Ovary (tissue), 10 donors: ENCODE measurements at places on chromosomes 7 and 10. TPM values are rescaled to one million over a fixed set of nuclear protein-coding genes. Genes with fewer than 3 reads are reported as not detected.

TMEM139 gene
- 0.35 TPM for total RNA-seq

LFNG gene
- total RNA-seq: 0.86 TPM

DNA sequence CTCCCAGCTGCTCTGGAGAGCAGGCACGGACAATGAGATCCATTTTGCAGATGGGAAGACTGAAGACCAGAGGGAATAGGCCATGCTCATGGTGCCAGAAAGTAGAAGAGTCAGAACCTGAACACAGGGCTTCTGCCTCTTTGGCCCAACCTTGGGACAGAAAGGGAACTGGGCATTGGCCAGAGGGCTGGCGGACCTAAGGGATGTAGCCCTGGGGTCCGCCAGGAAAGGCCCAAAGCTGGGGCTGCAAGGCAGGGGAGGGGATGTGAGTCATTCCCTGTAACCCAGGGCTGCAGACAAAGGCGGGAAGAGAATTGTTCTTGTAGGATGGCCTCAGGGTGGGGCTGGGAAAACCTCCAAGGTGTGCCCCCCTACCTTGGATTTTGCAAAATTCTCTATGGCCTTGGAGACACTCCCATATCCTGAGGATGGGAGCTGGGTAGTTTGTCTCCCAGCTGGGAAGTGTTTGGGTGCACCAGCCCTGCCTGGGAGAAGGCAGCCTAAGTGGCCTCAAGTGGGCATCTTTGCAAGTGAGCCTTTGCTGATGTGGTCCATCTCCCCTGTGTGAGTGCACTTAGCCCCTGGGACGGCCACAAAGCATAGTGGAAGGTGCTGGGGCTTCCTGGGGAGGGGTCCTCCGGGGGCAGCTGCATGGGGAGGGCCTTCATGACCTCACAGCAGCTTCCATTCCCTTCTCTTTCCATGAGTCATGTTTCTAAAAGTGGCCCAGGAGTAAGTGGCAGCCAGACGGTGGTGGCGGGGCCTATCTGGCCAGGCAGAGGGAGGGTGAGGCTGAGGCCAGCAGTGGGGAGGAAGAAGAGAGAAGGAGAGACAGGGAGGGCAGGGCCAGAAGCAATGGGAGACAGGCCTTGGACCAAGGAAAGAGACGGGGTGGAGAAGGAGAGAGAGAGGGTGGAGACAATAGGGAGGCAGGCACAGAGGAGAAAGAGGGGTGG lies 9.2 kb downstream of the AQP1 start:
- no peak overlapping the region for H3K27ac ChIP-seq
- no peak overlapping the region for H3K4me3 ChIP-seq
- DNase-seq: peak; percentile 7
- H3K36me3 ChIP-seq: no peaks in the 10 kb centered on the region

GDF2 gene
- not detected for total RNA-seq

PHYHIPL gene
- 0.56 TPM for total RNA-seq

GRCh38 chr7:22156205-22156604 lies 200.7 kb downstream of the RAPGEF5 start:
- DNase-seq: no peak
- no peaks in the 10 kb centered on the region for H3K36me3 ChIP-seq
- H3K4me3 ChIP-seq: no peak overlapping the region

GRCh38 chr7:45259966-45260646 lies 102.5 kb downstream of the RAMP3 start:
- H3K27me3 ChIP-seq: no peaks in the 10 kb centered on the region
- no peak overlapping the region for H3K4me3 ChIP-seq
- no peaks in the 10 kb centered on the region for H3K36me3 ChIP-seq
- no peak for DNase-seq

DNA sequence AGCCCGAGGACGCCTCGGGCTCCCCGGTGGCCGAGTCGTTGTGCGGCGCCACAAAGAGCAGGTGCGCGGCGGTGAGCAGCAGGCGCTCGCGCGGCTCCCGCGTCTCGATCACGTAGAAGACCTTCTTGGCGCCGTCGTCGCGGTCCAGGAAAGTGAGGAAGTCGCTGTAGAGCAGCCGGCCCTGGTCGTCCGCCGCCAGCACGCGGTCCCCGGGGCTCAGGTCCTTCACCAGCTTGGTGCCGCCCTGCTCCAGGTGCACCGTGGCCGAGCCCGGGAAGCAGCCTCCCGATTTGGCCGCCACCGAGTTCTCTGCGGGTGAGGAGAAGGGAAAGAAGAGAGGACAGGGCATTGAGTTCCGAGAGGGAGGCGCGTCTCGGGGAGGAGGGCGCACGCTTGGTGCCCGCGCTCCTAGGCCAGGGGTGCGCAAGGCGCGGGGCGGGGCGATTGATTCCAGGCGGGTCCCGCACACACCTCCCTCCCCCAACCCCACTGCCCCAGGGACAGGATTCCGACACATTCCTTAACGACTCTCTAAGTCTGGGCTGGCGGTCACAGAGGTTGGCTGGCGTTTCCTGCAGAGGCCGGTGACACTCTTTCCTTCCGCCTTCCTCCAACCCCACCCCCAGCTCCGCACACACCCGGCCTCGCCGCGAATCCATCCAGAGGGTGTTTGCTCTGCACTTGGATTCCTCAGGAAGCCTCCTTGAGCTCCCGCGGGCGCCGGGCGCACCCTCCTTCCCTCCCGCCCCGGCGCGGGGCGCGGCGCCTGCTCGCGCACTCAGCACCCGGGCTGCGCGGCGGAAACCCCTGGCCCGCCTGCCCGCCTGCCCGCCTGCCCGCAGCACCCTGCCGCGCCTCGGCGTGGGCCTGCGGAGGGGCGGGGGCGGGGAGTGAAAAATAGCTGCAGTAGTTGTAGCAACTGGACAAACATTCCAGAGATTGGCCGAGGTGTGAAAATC lies 8.6 kb downstream of the SHH start:
- H3K27me3 ChIP-seq: peaks cover 5% of the 10 kb centered on the region
- H3K4me3 ChIP-seq: no peak overlapping the region
- DNase-seq: no peak

GRCh38 chr7:92832534-92833023 lies 3.8 kb downstream of the CDK6 start:
- peak overlapping the region; percentile 73 for H3K27ac ChIP-seq
- no peaks in the 10 kb centered on the region for H3K27me3 ChIP-seq
- no peak for DNase-seq
- peaks cover 7% of the 10 kb centered on the region for H3K4me1 ChIP-seq

PILRA gene
- 8.6 TPM for total RNA-seq

DNA sequence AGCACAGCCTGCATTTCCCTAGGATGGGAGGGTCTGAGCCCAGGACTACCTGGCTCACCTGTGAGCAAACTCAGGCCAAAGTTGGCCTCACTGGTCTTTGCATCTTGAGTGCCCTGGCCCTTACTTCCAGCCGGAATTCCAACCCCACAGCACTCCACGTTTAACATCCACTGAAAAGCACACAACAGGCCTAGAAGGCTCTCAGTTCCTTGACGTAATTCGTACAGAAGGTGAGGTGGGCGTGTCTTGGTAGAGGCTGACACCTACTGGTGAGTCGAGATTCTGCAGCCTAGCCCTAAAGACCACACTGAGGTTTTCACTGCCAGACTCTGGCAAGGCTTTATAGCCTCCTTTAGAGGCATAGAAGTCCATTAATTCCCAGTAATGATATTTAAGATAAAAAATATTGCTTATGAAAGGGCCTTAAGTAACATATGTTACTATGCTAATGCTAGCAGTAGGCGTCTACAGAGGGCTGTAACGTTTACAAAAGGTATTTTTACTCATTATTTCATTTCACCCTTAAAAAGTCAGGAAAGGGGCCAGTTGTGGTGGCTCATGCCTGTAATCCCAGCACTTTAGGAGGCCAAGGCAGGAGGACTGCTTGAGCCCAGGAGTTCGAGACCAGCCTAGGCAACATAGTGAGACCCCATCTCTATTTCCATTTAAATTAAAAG lies 95.8 kb downstream of the HIP1 start:
- no peak overlapping the region for H3K4me3 ChIP-seq
- no peaks in the 10 kb centered on the region for H3K27me3 ChIP-seq
- no peak overlapping the region for H3K27ac ChIP-seq
- no peak for DNase-seq
- H3K36me3 ChIP-seq: no peaks in the 10 kb centered on the region
- peaks cover 6% of the 10 kb centered on the region for H3K4me1 ChIP-seq

GRCh38 chr10:59967079-59967478 lies 60.7 kb upstream of the CCDC6 start:
- no peak overlapping the region for H3K27ac ChIP-seq
- H3K27me3 ChIP-seq: no peaks in the 10 kb centered on the region
- DNase-seq: no peak

DNA sequence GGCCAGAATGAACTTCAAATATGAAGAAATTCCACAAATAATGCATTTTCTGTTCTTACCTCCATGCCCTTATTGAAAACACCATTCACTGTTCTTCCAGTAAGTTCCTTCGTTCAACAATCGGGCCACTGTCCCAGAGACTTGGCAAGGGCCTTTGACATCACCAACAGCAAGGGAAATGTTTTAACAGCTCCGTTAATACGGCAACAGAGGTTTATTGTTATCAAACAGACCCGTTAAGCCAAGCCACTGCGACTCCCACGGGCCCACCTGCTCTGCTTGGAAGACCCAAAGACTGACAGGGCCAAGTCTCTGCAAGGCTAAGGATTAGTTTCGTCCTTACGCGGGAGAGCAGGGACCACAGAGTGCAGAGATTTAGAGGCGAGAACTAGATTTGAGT lies 43.4 kb upstream of the LYZL1 start:
- peaks cover 4% of the 10 kb centered on the region for H3K4me1 ChIP-seq
- no peak for DNase-seq
- no peaks in the 10 kb centered on the region for H3K27me3 ChIP-seq
- H3K27ac ChIP-seq: no peak overlapping the region
- no peaks in the 10 kb centered on the region for H3K36me3 ChIP-seq

GRCh38 chr7:43905956-43906330 lies 453 bp downstream of the URGCP start:
- H3K27me3 ChIP-seq: no peaks in the 10 kb centered on the region
- H3K36me3 ChIP-seq: no peaks in the 10 kb centered on the region
- H3K4me1 ChIP-seq: peaks cover 12% of the 10 kb centered on the region
- H3K4me3 ChIP-seq: peak overlapping the region; percentile 81
- peak overlapping the region; percentile 93 for H3K27ac ChIP-seq

ICA1 gene
- total RNA-seq: 2.8 TPM

- no peak for DNase-seq
- H3K27me3 ChIP-seq: no peaks in the 10 kb centered on the region
- H3K36me3 ChIP-seq: no peaks in the 10 kb centered on the region
These were observed 139.4 kb downstream of the DNAJB6 start for GRCh38 chr7:157476201-157476600.

DNA sequence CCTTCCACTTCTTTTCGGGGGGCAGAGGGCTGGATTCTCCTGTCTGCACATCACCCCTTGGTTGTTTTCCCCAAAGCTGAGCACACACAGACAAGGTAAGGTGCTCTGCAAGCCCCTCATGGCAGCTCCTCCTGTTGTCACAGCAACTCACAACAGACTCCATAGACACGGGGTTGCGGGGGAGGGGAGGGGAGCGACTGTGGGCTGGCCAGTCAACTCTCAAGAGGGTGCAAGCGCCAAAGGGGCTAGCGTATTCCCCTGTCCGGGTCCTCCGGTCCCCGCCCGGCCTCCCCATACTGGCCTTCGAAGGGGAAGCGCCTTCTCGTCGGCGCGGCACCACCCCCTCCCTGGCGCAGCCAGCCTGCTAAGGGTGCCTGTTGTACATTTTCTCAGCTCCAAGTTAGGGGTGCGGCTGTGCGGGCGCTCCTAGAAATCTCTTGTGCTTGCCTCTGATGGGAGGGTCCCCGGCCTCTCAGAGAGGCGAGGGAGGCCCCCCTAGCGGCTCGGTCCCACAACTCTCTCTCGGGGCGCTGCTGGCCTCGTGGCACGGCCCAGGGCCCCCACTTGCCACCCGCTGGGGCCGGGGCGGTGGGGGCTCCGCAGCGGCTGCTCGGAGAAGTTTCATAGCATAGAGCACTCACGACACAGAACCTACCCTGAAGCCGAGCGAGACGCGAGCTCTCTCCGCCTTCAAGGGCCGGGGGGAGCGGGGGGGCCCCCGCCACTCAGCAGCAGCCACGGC lies 498 bp downstream of the RHOBTB1 start:
- H3K27me3 ChIP-seq: no peaks in the 10 kb centered on the region
- peak; percentile 77 for DNase-seq
- H3K4me3 ChIP-seq: peak overlapping the region; percentile 85
- H3K27ac ChIP-seq: peak overlapping the region; percentile 91
- H3K4me1 ChIP-seq: no peaks in the 10 kb centered on the region
- no peaks in the 10 kb centered on the region for H3K36me3 ChIP-seq

DNA sequence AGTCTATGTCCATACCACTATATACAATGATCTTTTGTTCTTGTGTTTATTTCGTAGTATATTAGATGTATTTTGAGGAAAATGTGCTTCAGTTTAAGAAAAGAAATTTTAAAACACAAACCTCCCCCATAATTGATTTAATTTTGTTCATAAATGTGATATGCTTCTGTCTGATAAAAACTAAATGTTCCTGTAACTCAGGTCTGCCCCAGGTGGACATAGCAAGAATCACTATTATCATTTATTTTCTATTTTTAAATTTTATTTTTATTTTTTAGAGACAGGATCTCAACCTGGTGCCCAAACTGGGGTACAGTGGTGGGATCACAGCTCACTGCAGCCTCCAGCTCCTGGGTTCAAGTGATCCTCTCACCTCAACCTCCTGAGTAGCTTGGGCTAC lies 43.2 kb downstream of the BEND7 start:
- H3K36me3 ChIP-seq: no peaks in the 10 kb centered on the region
- DNase-seq: no peak
- H3K27me3 ChIP-seq: no peaks in the 10 kb centered on the region
- no peak overlapping the region for H3K4me3 ChIP-seq

LIPM gene
- not detected for total RNA-seq

- no peak overlapping the region for H3K27ac ChIP-seq
- H3K4me1 ChIP-seq: no peaks in the 10 kb centered on the region
- H3K27me3 ChIP-seq: no peaks in the 10 kb centered on the region
- H3K4me3 ChIP-seq: no peak overlapping the region
- no peak for DNase-seq
- no peaks in the 10 kb centered on the region for H3K36me3 ChIP-seq
These were observed 17.8 kb upstream of the AKAP9 start for GRCh38 chr7:91922857-91923256.

DNA sequence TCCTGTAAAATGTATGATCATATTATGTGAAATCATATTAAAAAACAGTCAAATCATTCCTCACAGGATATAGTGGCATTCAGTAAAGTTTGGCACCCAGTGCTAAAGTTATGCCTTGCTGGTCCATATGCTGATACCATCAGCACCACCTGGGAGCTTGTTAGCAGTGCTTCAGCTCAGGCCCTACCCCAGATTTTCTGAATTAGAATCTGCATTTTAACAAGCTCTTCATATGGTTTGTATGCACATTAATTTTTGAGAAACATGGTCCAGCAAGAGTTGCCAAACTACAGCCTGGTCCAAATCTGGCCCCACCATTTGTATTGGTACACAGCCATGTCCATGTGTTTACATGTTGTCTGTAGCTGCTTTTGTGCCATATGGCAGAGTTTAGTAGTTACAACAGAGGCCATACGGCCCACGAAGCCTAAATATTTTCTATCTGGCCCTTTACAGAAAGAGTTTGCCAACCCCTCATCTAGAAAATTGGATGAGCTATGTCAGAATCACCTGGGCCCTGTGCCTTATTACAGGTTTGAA lies 30.1 kb downstream of the RAB18 start:
- H3K27ac ChIP-seq: no peak overlapping the region
- H3K4me1 ChIP-seq: no peaks in the 10 kb centered on the region
- no peak overlapping the region for H3K4me3 ChIP-seq
- no peak for DNase-seq
- no peaks in the 10 kb centered on the region for H3K36me3 ChIP-seq

GRCh38 chr10:124496620-124497019 lies 35.0 kb downstream of the LHPP start:
- no peaks in the 10 kb centered on the region for H3K4me1 ChIP-seq
- no peak for DNase-seq
- no peak overlapping the region for H3K27ac ChIP-seq
- no peaks in the 10 kb centered on the region for H3K36me3 ChIP-seq

GRCh38 chr10:26911811-26912461 lies 51.2 kb upstream of the ABI1 start:
- no peak for DNase-seq
- no peaks in the 10 kb centered on the region for H3K4me1 ChIP-seq
- no peaks in the 10 kb centered on the region for H3K27me3 ChIP-seq
